Stimulated activated CD4-positive, alpha-beta T cell treated with anti-CD3 and anti-CD28 coated beads, Interleukin-15, amount 100 ng/mL, for 48 hours (primary cell): ENCODE measurements at places on chromosomes 5 and 9.

GRCh38 chr9:36187414-36187813 lies 3.3 kb upstream of the CLTA start:
- no peak for DNase-seq

GRCh38 chr5:74184649-74185048 lies 455.9 kb downstream of the ENC1 start:
- no peak for DNase-seq

DNA sequence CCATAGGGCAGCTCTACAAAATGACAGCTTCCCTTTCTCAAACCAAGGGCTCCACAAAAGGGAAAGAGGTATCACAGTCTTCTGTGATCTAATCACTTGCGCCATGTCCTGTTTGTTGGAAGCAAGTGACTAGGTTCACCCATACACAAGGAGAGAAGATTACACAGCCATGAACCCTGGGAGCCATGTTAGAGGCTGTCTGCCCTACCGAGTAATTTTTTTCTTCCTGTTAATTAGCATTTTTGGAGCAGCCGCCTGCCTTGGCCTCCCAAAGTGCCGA lies 33.2 kb upstream of the GOLPH3 start:
- no peak for DNase-seq

DNA sequence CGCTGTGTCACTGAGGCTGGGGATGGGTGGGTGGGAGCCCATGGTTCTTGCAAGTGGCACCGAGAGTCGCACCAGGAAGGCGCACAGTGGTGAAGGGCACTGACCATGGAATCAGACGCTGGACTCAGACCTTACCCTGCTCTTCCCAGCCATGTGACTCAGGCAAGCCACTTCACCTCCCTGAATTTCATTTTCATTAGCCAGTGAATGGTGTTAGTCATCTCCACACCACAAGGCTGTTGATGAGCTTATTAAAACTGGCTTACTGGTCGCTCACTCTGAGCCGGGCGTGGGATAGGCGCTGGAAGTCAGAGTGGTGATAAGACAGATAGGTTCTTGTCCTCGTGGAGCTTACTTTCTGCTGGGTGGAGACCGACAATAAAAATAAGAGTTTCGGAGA lies 25.1 kb downstream of the FGF18 start:
- no peak for DNase-seq

- DNase-seq: no peak
These were observed 30.2 kb downstream of the RASGEF1C start for GRCh38 chr5:180178531-180179441.

DNA sequence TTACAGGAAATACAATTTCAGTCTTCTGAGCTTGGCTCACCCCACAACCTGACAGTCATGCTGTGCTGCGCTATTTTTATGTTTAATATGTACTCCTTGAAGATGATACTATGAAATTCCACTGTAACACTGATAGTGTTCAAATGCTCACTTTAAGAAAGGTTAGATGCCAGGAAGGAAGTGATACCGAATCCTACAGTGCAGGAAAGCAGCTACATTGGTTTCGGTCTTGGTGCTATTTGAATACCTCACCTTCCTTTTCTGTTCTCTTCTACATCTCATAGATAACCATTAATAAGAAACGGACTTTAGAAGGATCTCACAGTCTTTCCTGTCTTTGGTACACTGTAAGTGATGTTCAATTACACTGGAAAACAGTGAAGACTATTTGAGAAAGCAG lies 117.6 kb downstream of the SEMA5A start:
- no peak for DNase-seq

GRCh38 chr9:125601961-125602360 lies 105.0 kb downstream of the MAPKAP1 start:
- no peak for DNase-seq

DNA sequence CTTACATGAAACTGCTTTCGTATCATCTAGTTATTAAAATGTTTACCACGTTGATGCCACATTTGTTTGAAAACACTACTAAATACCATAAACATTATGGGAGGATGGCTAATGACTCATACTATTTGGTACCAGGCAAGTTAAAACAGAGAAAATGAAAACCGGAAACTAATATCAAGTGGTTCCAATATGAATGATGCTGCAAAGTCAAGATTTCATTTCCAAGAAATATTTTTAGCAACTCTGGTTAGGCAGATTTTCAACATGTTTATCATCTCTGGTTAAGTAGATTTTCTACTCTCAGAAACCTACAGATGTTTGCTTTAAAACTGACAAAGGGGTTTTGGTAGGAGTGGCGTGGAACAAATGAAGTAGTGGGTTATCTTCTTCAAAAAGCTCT lies 4.9 kb upstream of the F2R start:
- no peak for DNase-seq

GRCh38 chr9:36046923-36047322 lies 10.2 kb downstream of the RECK start:
- no peak for DNase-seq

DNA sequence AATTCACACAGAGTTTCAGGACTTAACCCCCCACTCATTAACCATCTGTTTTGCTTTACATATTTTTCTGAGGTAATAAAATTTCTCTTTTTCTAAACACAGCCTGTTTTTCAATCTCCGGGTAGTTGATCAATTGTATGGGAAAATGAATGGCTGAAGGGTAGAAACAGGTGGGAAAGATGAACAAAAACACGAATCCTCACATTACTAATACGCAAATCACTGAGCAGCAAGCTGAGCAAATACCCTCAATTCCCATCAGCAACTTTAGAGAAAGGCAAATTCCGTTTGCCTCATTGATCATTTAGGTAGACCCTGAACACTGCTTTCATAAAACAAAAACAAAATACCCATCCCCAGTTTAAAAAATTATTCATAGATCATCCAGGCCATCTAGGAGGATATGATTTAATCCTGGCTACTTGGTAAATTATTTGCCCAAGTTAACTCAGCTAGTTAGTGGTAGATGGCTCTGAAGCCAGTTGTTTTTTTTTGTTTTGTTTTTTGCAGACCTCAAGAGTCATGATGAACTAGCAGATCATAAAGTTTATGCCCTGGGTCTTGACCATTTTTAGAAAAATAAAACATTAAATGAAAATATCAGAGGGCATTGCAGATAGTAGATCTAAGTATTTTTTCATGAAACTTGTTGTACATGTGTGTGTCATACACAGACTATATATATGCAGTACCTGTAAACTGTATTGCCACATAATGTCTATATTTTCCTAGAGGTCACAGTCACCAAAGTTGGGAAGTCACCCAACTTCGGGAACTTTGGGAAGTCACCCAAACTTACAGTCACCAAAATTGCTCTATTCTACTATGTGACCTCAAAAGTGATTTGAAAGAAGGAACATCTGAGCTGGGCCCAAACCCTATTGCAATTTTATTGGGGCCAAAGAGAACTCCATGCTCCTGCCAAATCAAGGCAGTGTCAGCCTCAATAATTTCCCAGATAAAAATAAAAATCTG lies 1.6 kb upstream of the CD274 start:
- DNase-seq: no peak

GRCh38 chr5:76544268-76544926 lies 78.8 kb downstream of the F2RL2 start:
- peak; percentile 43 for DNase-seq

DNA sequence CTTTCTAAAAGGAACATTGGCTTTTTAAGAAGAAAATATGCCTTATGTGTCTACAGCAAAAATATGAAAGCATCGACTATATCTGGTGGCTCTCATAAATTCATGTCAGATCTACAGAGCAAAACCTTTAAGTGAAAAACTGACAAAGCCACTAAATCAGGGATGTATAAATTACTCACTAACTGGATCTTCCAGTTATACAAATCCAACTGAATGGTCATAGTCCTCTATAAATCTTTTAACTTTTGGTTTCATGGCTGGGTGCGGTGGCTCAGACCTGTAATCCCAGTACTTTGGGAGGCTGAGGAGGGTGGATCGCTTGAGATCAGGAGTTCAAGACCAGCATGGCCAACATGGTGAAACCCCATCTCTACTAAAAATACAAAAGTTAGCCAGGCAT lies 29.2 kb upstream of the GZMA start:
- DNase-seq: no peak

DNA sequence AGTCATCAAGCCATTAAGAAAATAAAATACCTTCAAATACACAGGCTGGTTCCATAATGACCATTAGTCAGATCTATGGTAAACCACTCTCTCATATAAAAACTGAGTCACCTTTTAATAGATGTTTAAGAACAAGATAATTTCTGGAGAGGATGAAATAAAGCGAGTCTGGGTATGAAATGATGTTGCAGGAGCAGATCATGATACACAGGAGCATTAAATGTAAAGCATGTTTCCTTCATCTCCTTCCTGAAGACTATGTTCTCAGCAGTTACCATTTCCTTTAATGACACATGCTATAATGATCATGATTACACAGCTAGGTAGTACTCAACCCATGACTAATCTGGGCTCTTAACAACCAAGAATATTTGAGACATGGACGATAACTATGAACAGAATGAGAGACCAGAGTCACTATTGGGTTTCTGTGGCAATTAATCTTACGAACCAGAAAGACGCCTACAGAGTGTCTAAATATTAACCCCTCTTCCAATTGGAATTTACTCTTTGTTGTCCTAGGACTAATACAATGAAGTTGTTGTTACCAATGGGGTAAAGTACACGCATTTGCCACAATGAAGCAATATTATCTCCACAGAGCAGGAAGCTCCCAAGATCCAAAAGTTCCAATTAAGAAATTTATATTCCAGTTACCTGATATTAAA lies 105.6 kb downstream of the NR6A1 start:
- DNase-seq: no peak

- no peak for DNase-seq
These were observed 259.0 kb upstream of the IRX1 start for GRCh38 chr5:3336666-3337065.

- no peak for DNase-seq
These were observed 15.7 kb downstream of the TTC23L start for GRCh38 chr5:34854459-34855174.

- no peak for DNase-seq
These were observed 30.0 kb upstream of the ARL14EPL start for GRCh38 chr5:116002116-116002906.

- no peak for DNase-seq
These were observed 14.7 kb upstream of the MLANA start for GRCh38 chr9:5876026-5876425.

- no peak for DNase-seq
These were observed 49.8 kb downstream of the LSM11 start for GRCh38 chr5:157793301-157793700.

DNA sequence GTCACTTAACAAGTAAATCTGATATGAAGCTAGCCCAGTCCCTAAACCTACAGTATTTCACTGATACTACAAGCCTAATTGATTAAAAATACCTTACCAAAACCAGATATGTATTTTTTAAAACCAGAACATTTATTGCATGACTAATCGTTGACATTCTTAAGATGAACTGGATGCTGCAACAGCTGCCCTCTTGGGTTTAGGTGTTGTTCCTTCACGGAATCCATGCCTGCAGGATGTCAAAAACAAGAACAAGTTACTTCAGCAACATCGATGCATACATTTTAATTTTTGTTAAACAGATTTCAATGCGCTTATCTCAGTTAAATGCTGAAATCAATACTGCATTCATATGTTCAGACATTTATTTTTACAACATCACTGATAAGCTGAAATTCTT lies 2.7 kb downstream of the RPL37 start:
- no peak for DNase-seq

GRCh38 chr9:9997585-9997984 lies 615.2 kb downstream of the PTPRD start:
- DNase-seq: no peak

GRCh38 chr5:74638544-74638969 lies 2.0 kb downstream of the ENC1 start:
- DNase-seq: no peak

DNA sequence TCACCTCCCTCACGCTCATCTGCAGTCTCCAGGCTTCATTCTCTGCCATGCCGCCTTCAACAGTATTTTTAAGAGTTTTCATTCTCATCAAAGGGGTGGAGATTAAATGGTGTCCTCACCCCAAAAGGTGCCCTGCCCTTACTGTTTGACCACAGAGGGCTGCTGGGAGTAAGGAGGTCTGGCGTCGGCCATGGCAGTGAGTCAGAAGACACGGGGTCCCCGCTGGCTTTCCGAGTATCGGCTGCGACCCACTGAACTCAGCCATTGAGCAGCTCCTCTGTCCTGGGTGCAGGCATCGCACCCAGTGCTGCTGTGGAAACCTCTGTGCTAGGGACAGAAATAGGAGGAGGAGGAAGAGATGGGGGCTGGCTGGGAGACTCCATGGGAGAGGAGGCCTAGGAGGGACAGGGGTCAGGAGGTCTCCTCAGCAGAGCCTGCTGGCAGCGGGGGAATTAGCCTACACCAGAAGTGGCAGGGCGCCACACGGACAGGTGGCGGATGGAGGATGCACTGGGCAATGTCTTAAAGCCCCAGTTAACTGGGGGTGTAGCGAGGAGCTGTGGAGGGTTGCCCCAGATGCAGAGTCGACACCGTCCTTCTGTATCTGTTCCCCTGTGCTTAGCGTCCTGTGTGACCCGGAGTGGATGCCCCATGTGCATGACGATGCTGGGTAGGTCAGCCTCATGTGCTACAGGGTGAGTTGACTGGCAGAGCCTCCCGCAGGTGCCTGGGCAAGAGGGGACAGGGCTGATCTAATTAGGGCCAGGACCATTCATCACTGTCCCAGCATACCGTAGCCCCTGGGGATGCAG lies 15.4 kb upstream of the PLEKHG4B start:
- no peak for DNase-seq
